NCI-H2029 (cell line): ENCODE measurements at places on chromosomes 4 and X.

- no peak for DNase-seq
These were observed 16.3 kb downstream of the ARX start for GRCh38 chrX:24999511-24999910.

DNA sequence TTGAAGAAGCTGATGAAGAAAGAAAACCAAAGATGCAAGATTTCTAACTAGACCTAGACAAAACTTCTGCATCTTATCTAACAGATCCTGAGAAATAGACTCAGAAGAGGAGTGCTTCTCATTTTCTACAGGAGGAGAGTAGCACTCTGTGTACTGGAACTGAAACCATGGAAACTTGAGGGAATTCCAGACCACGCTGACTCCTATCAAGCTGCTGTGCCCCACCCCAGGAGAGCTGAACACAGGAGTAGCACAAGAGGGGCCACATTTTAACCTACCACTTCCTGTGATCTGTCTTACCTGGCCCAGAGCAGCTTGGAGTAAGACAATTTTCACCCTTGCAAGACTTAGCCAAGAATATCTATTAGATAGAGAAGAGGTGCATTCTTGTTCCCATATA is 248.9 kb downstream of the SCFD2 start:
- DNase-seq: no peak

DNA sequence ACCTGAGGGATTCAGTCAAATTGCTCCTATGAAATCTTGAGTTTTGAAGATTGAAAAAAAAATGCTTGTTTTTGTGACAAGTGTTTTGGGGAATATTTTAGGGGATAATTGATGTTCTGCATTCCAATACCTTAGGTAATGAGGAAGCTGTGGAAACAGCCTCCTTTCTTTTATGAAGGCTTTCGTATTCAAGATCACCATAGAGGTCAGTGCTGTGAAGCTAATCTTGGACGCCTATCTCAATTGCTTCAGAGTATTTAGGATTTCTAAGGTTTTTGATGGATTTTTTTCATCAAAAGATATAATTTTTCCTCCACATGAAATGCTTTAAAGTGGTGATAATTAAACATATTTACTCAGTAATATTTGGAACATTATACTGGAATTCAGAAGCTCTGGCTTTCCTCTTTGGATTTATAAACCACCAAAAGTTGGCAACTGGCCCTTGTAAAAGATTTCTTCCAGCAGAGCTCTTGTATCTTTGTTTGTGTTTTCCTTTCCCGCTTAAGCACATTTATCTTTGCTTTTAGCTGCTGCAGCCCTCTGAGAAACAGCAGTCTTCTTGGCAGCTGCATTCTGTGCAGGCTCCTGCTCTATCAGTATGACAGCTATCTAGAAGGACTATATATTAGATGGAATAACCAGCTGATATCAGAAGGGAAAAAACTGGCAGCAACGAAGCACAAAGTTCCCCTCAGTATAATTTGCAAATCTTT is 63.7 kb downstream of the HMGB2 start:
- DNase-seq: no peak

DNA sequence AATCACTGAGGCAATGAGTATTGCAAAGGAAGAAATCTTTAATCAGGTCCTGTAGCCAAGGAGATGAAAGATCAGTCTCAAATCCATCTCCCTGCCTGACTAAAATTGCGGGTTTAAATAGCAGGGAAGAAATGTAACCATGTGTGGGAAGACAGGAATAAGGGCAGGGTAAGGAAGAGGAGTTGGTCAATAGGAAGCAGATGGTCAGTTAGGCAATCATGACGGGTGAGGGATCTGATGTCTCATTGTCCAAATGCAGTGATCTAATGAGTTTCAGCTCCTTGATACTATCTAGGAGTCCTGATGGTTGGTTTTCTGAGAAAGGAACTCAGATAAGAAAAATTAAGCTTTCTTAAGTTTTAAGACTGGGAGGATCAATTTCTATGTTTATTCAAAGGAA is 200.8 kb downstream of the SPATA18 start:
- DNase-seq: no peak

DNA sequence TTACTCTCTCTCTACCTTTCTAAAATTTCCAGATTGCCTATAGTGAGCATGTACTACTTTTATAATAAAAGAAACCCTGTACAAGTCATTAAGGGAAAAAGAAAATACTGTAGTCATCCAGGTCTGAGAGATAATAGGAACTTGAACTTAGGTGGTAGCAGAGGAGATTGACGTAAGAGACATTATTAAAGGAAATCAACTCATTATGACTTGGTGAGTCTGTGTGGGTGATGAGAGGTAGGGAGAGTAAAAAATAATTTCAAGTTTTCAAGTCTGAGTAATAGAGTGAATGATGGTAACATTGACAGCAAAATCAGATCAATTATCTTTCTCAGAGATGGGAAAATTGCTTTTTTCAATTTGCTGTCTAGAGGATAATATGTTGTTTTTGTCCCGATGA is 44.0 kb upstream of the ZCCHC12 start:
- no peak for DNase-seq

- no peak for DNase-seq
These were observed 73.2 kb upstream of the UCP1 start for GRCh38 chr4:140641789-140642439.

DNA sequence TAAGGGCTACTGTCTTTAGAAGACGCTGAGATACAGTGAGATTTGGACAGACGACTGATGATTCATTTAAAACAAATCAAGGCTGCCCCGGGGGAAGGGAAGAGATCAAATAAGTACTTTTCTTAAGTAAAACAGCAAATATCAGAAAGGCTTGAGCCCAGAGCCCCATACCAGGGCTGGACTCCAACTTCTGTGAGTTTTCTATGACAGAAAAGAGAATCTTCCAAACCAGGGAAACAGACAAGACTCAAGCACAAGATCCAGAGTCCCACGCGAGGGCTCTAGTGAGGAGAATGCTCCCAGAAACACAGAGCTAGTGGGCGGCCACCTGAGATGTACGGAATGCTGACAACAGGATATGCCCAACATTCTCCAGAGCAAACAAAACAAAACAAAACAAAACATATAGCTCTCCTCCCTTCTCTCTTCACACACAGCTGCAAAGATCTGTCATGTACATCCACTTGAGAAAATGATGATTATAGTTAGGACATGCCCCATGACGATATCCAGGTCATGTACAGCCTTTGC is 13.1 kb downstream of the ACSL1 start:
- DNase-seq: peak; percentile 15

DNA sequence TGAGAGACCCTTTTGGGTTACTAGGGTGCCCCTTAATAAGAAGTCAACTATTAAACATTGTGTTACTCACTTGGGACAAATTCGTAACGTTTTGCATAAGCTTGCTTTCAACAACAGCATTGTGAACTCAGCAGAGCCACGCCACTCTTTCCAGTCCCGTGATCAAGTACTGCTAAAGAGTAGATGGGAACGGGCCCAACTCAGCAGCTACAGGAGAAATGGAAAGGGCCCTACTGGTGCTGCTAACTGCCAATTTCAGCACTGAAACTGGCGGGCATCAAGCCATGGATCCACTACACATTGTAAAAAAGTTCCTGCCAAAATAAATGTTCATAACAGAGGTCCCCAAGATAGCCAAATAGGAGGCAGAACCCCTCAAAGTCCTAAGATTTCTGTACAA is 19.0 kb upstream of the DHX15 start:
- no peak for DNase-seq

- no peak for DNase-seq
These were observed 4.4 kb upstream of the FOXO4 start for GRCh38 chrX:71091263-71091662.

GRCh38 chrX:70172221-70172620 is 5.1 kb upstream of the DGAT2L6 start:
- DNase-seq: no peak

GRCh38 chrX:154605566-154605965 is 13.5 kb downstream of the CTAG1B start:
- DNase-seq: no peak

DNA sequence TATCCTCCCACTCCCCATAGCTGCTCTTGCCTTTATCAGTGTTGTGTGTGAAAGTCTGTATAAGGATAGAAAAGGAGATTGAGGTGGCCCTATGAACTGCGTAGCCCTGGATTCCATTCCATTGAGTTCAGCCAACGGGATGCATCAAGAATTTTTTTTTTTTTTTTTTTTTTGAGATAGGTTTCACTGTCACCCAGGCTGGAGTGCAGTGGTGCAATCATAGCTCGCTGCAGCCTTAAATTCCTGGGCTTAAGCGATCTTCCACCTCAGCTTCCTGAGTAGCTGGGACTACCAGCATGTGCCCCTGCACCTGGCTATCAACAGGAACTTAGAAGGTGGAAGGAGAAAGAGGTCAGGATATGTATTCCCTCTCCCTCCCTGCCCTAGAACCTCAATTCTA is 187.2 kb upstream of the SPRY1 start:
- DNase-seq: no peak
